KBM-7 (cell line): ENCODE measurements at places on chromosomes 3 and 15.

DNA sequence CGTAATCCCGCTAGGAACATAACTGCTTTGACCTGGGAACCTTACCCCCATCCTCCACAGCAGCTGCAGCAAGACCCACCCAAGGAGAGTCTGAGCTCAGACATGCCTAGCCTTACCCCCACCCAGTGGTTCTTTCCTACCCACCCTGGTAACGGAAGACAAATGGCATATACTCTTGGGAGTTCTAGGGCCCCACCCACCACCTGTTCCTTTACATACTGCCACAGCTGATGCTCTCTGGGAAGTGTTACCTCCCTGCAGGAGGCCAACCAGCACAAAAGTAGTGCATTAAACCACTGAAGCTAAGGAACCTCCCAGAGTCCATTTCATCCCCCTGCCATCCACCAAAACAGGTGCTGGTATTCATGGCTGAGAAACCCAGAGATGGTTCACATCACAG, 50.6 kb upstream of the AZI2 start:
- DNase-seq, result no peak

DNA sequence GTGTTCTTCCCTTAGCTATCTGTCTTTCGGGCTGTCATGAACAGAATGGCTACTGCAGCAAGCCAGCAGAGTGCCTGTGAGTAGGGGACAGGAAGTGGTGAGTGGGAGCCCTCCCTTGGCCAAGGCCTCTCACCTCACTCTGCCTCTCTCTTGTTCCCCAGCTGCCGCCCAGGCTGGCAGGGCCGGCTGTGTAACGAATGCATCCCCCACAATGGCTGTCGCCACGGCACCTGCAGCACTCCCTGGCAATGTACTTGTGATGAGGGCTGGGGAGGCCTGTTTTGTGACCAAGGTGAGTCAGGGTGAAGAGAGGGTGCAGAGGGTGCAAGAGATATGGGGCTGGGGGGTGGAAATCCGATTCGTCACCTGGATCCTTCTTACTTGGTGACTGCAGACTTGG, 3.0 kb downstream of the DLL4 start:
- peak; percentile 56 for DNase-seq

- no peak for DNase-seq
These were observed 279.4 kb upstream of the UBE2E2 start for GRCh38 chr3:22923711-22924110.

DNA sequence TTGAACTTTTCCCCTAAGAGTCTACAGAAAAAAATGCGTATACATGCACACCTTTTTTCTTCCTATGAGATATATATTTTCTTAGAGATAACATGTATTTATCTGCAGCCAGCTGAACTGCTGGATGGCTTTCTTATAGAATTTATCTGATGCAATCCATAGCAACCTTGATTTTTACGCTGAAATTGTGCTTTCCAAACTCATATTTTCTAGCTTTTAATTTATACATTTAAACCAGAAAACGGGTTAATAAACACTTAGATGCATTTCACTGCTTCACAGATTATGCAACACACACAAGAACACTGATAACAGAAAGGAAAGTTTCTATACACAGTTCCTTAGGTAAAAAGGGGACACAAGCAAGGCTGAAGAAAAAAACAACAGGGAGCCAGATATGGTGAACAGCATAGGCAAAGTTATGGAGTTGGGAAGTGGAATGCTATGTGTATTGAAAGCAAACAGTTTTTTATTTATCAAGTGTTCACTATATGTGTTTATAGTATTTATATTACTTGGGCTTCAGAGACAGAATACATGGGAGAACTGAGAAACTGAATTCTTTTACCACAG, 149.5 kb downstream of the SPATA16 start:
- DNase-seq, result no peak

DNA sequence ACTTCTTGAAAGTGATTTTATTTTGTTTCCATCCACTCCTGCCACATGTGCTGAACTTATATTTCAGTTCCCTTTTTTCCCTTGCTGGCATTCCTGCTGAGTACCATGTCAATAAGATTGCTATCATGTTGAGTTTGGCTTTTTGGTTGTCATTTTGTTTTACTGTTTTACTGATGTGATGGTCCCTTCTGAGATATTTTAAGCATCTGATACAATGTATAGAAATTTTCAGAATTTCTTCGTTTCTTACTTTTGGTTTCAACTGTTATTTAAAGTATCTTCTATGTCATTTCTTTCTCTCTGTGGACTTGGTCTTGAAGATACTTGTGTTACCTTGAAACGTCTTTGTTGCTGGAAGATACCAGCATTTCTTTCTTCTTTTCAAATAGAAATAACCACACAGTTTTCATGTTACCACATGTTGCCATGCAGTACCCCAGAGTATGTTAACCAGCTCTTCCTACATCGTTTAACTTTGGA, 14.1 kb downstream of the SIDT1 start:
- peak; percentile 40 for DNase-seq

DNA sequence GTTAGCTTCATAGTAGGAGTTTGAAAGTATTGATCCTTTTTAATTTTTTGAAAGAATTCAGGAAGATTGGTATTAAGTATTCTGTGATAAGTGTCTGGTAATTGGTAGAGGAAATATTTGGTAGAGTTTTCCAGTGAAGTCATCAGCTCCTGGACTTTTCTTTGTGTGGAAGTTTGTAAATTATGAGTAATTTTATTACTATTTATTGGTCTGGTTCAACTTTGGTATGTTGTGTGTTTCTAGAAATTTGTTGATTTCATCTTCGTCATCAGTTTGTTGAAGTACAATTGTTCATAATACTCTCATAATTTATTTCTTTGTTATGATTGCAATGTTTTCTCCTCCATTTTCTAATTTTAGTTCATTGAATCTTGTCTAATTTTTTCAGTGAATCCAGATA, 832.0 kb downstream of the OTOL1 start:
- DNase-seq, result no peak

GRCh38 chr3:66812136-66812535, 186.0 kb upstream of the KBTBD8 start:
- no peak for DNase-seq
